ENCODE measurements at places on chromosomes 11 and 22.

DNA sequence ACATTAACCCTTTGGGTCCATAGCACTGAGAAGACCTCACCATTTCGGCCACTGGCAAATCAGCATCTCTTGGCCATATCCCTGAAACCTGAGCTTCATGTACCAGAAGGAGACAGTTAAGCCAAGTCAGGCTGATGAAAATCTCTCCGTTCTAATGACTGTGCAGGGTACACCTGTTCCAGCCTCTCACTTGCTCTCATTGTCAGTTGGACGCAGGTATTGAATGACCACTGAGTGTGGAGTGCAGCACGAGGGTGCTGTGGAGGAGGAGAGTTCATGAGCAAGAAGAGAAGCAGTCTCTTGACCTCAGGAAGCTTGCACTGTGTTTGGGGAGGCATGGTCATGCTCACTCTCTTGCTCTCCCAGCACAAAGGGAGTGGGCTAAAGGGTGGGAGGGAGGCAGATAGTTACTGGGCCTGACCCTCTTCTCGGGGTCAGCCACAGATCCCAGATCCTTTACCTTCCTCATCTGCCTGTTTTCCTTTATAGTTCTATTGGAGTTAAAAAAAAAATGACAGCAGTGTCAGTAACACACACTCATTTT, 65.2 kb downstream of the ZBTB16 start:
- no peak for DNase-seq

DNA sequence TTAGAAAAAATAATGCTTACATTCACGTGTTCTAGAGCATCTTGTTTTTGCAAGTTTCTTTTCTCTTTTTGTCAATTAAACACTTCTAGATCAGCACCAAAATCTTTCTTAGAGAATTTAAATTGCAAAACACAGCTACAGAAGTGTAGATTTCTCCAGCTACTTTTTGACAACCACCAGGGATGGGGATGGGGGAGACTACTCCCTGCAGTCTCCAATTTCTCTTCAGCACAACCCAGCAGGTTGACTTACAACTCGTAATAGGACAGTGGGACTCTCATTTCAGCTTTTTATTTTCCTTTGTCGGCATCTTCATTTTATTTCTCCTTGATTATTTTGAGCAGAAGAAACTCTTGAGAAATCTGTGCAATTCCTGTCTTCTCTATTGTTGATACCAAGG, 441.2 kb downstream of the LRRC4C start:
- no peak for DNase-seq

DNA sequence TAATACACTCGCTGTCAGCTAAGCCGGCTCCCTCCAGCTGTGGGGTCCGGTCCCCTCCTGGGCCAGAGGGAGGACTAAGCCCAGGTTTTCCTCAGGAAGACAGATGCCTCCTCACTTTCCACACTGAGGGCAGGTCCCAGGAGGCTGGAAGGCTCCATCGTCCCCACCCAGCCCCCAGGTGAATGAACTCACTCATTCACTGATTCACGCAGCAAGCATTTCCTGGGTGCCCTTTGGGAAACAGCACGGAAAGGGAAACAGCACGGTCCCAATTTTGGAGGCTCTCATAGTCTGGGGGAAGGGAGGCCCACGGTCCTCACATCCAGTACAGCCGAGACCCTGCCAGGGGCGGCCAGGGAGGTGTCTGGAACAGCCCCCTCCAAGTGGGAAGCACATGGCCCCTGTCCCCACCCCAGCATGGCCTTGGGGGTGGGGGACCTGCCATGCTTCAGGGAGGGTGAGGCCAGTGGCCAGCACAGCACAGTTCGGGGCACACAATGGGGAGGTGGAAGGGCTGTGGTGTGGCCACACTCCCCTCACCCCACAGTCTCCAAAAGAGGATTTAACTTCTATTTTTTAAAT, 9.3 kb upstream of the TH start:
- DNase-seq, result no peak

- no peak for DNase-seq
These were observed 133.4 kb downstream of the SWAP70 start for GRCh38 chr11:9797300-9797699.

- no peak for DNase-seq
These were observed 260.0 kb upstream of the CADM1 start for GRCh38 chr11:115764176-115764575.

- DNase-seq, result no peak
These were observed 816.9 kb upstream of the LUZP2 start for GRCh38 chr11:23679981-23680380.

DNA sequence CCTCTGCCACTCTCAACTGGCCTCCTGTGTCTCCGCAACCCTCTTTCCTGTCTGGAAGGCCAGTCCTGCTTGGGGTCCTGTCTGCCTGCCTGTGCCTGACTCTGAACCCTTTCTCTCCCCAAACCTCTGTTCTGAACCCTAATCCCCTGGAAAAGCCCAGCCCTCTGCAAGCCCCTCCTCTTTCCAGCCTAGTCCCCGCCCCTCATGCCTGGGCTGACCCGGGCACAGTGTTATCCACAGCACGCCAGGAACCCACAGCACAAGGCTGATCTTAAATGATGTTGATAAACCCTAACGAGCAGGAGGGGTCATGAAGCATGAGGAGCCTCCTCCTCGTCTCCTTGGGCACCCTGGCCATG, at the start of gene IFITM10:
IFITM10 (minus strand) TSS at position 115 of the 359 bp plus-strand sequence. CDS start 153 bp downstream, outside the sequence.
- no peak for DNase-seq

DNA sequence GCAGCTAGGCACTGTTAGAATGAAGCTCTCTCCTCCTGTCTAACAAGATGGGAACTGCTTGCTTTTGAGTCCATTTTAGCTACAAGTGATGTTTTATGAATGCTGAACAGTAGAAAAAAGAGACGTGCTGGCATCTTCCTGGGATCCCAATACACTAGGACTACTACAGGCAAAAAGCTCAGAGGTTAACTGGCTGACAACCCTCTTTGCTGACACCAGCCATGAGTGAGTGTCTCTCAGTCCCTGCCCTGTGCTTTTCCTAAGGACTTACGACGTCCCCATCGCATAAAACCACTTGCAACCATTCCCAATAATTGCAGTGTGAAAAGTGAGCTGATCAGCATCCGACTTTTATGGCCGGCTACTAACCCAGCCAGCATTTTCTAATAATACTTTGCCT, 213.5 kb downstream of the NTM start:
- no peak for DNase-seq

GRCh38 chr11:103281301-103281700, 172.1 kb downstream of the DYNC2H1 start:
- no peak for DNase-seq

DNA sequence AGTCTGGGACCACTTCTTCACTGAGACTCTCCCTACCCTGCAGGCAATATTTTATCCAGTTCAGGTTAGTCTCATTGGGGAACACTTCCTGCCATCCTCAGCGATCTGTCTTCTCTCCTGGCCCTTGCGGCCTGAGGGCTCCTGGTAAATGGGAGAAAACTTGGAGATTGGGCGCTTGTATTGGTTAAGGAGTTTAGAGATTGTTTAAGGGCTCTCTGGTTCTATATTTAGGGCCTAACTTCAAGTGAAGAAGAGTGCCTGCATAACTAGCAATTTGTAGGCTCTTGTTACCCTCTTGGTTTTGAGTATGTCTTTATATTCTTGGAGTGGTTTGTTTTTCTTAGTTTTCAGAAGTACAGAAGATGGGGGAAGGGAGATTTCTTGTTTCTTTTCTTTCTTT, 72.7 kb downstream of the TRAF6 start:
- no peak for DNase-seq

GRCh38 chr11:60592601-60593000, 77.4 kb downstream of the MS4A13 start:
- no peak for DNase-seq

DNA sequence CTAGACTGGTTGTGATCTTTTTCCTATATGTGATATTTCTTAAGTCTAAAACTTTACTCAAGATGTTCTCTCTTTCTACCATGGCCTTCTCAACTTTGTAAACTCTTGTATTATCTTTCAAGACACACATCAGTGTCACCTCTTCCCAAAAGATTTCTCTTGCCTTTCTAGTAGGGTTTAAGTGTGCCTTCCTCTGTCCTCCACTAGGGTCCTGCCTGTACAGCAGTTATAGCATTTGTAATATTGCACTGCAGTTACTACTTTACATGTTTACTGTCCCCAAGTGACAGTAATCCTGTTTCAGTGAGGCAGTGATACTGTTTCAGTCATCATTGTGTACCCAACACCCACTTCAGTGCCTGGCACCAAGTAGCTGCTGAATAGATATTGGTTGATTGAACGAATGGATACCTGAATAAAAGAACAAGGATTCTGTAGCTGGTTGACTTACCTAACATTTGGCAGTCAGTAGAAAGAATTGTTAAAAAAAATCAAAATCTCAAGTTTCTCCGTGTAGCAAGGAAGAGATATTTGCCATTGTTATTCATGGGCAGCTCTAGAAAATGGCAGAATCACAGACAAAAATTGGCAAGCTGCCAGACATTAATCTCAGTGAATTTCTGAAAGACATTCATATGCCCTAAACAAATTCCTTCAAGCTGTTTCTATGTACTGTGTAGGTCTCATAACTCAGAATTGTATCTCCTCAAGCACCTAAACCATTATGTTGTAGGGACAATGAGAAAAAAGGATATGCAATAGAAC, 79.4 kb downstream of the RBMXL2 start:
- no peak for DNase-seq
